ENCODE measurements at places on chromosomes 1 and 21.

- no peak for DNase-seq
These were observed 131.9 kb upstream of the KCNJ6 start for GRCh38 chr21:38048167-38048566.

DNA sequence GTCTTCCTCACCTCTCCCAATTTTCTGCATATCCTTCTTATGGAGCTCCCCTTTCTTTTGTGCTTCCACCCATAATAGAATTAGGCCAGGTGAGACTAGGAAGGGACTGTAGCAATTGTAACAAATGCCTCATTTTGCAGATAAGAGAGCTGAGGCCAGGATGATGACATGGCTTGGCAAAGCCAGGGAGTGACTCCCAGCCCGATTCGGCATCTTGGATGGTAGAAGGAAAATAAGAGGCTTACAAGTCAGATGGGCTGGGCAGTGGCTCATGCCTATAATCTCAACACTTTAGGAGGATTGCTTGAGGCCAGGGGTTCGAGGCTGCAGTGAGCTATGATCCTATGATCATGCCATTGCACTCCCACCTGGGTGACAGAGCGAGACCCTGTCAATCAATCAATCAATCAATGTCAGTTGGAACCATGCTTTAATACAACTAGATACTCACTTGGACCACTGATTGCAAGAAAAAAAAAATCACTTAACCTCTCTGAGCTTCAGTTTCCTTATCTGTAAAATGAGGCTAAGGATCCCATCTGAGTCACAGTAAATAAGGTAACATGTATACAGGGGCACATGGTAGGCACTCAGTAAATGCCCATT, 51.6 kb downstream of the PLEKHA6 start:
- DNase-seq = no peak

DNA sequence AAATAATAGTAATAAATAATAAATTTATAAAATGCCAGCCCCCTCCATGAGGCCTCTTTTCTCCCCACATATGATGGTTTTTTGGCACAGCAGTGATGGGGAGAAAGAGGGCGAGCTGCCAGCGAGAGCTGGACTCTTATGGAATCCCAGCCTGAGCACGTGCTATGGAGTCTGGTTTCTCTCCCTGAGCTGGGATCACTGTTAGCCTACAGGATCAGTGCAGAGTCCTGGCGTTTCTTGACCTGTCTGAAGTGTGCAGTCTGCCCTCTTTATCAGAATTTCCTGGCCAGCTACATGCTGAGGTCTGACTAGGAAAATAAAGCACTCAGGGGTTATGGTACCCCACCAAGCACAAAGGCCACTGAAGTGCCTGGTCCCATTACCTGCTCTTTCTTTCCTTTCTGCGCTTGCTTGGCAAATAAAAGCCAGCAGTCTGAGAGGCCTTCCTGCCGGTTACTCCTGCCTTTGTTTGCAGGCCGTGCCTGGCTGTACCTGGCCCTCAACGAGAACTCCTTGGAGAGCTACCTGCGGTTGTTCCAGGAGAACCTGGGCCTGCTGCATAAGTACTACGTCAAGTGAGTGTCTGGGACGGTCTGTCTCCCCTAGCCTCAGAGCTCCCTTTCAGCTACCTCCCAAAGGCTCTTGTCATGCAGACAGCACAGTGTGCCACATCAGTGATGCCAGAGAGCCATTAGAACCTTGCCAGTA, 18.5 kb upstream of the SLC25A34 start:
- no peak for DNase-seq

DNA sequence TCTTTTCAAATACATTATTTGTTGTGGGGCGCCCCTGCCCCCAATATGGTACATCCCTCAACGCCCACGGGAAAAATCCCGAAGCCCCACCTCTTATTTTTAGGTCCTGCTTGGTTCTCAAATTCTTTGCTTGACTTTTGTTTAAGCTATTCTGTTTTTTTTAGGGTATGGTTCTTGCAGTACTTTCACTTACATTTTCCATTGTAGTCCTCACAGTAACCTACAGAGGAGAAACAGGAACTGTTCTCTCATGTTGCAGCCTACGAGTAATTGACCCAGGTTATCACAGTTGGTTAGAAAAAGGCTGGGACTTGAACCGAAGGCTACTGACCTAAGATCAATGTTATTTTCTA, 697 bp upstream of the C21orf91 start:
- DNase-seq = peak; percentile 34

DNA sequence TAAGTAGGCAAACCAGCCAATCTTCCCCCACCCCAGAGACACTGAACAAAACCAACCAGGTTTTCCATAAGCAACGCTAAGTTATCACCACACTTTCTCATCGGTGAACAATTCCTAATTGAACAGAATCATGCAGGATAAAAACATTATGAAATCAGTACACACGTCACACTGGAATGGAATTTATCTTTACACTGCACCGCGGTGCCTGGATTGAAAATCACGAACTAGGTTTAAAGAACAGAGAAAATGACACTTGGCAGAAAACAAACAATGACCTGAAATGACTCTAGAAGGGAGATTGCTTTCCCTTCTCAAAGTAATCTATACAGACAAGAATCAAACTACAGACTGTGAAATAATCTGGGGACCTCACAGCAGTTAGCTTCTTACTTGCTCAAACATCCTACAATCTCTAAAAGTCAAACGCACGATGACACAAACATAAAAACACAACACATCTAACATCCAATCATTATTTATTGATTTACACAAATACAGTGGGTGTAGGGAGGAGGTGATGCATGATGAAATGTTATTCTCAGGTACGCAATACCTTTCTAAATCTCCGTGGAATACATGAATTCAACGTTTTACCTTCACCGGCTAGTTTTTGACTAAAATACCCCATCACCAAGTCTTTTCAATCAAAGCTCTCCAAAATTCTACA, 1.9 kb downstream of the EIF4G3 start:
- no peak for DNase-seq

GRCh38 chr1:191839891-191840290, 318.4 kb upstream of the RGS18 start:
- DNase-seq = no peak

- no peak for DNase-seq
These were observed 6.9 kb upstream of the NUAK2 start for GRCh38 chr1:205328476-205328875.

Data from NCI-H526 (cell line).